ENCODE measurements at places on chromosomes 3 and 15.

DNA sequence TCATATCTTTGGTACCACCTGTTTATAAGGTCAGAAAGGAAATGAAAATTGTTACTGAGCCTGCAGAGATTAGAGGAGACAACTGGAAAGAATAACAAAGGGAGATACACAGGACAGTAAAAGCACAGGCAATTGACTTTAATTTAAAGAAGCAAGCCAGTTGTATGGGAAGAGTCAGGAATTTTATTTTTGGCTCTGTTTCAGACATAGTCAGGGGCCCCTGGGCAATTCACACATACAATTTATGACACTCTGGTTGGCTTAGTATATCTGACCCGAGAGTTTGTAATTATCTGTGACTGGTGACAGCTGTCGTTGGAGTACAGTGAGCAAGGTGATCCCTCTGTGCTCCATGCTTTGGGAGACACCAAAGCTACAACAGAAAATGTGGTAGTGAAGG is 591.9 kb upstream of the NECTIN3 start:
- no peak for DNase-seq

GRCh38 chr3:174777813-174778212 is 81.3 kb upstream of the NAALADL2 start:
- no peak for DNase-seq

DNA sequence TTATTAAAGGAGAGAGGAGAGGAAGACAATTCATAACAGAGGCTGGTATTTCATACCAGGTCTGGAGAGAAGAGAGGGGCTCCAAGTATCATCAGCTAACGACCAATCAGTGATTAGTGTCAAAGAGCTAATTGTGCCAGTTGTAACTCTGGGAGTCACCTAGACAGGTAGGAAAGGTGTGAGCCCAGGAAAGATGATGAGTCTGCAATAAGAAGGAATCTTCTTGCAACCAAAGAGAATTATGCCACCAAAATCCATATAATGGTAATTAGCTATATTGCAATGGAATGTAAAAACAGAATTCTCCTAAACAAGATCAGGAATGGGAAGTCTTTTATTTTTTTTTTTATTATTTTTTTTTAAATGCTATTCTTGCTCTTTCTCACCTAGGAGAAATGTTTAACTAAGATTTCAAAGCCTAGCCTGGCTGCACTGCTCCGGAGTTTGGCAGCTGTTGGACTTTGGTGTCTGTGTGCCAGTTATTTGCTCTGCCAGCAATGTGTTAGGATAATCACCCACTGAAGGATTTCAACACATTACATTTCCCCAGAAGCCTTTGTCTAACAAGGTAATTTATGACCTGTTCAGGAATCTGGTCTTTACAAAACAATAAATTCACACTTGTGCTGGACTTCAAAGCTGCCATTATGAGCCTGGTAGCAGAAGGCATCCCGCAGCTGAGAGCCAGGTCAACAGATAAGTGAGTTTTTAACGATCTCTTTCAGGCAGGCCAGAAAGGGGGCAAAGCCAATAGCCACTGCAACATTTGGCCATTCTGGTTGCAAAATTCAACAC is 89.4 kb downstream of the FOXB1 start:
- DNase-seq: no peak

GRCh38 chr15:56495053-56495452 is 30.1 kb upstream of the MNS1 start:
- DNase-seq: no peak

GRCh38 chr15:49877117-49877872 is 241.7 kb downstream of the ATP8B4 start:
- DNase-seq: no peak
